T47D (cell line): ENCODE measurements at places on chromosomes 11 and 22.

DNA sequence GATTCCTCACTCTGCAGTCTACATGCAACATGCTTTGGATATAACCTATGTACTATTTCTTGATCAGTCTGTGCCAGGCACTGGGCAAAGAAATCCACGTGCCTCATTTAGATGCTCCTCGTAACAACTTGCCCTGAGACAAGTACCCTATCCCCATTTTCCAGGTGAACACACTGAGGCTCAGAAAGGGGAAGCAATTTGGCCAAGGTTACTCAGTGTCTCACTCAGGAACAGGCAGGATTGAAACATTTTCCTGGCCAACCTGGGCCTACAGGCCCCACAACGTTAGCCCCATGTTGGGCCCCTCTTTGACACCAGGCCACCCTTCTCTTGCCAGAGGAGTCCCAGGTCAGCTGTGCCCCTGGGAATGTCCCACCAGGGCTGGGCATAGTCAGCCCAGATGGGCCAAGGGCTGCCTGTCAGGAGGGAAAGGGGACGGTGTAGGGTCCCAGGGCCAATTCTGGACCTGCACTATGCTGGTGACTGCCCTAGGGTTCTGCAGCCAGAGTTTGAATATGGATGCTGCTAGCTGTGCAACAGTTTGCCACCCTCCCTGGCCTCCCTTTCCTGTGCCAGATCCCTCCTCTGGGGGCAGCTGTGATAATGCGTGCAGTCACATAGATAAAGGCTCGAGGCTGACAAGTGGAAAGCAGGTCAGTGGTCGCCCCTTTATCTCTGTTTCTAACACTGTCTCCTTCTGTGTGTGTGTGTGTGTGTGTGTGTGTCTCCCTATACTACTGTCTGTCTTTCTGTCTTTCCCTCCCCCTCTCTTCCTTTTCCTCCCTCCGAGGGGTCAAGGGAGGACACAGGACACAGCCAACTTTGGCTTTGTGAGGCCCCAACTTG is 10.4 kb upstream of the EMID1 start:
- no peak for DNase-seq

GRCh38 chr11:28524098-28524497 is 415.9 kb downstream of the METTL15 start:
- no peak for DNase-seq

DNA sequence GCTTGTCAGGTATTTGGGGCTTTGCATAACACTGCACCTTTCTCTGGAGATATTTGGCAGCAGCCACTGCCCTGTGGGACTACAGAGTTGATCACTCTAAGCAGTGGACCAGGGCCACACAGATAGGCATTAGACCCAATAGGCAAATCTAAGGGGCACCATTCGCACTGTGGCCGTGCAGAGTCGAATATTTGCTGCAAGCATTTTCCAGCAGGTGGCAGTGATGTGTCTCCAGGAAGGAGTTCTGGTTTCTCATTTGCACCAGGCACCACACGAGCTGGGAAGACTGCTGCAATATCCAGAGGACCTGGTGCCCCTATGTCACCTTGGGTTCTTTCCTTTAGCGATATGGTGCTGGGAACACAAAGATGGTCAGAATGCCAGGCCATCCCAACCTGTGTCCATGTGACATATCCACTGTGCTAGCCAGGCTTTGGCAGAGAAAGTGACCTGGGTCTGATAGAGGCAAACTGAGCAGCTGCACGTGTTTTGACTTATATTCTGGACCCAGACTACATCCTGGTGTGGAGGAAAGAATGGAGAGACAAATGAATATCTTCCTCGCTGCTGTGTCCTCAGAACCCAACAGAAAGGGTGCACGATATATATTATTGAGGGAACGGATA is 318.7 kb downstream of the BUD13 start:
- DNase-seq = peak; percentile 60

- DNase-seq = no peak
Observed at GRCh38 chr11:22577854-22578253, 47.8 kb downstream of the FANCF start.

GRCh38 chr22:35894464-35894878 is 134.2 kb downstream of the RBFOX2 start:
- no peak for DNase-seq

DNA sequence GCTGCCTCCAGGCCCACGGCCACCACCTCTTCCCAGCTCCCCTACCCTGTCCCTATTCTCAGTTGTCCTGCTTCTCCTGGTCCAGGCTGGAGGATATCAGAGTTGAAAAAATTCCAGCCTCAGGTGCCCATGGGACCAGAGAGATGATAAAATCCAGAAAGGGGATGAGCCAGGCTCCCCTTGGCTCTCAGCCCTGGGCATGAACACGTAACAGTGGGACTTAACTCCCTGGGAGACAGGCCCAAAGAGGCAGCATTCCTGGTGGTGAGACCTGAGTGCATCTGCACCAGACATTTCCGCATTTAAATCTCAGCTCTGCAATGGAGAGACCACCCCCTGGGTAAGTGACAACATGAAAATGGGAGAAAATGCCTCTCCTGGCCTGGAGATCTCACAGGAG is 10.4 kb upstream of the SLC39A13 start:
- no peak for DNase-seq

GRCh38 chr11:45082744-45083543 is 63.5 kb upstream of the PRDM11 start:
- DNase-seq = no peak

DNA sequence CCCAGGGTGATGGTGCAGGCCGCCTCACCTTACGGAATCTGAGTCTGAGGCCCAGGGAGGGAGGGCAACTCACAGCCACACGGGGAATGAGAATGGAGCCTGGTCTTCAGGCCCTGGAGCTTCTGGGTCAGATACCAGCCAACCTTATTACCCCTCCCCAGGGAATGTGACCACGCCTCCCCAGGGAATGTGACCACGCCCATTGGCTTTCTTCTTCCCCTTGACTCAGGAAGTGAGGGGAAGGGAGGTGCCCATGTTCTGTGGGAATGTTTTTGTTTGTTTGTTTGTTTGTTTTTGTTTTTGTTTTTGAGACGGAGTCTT is 57.5 kb upstream of the RBFOX2 start:
- DNase-seq = no peak

GRCh38 chr11:118914987-118915386 is 10.7 kb downstream of the BCL9L start:
- DNase-seq = no peak

- DNase-seq = peak; percentile 81
Observed at GRCh38 chr11:20647976-20648565, 21.3 kb upstream of the NELL1 start.

- no peak for DNase-seq
Observed at GRCh38 chr11:70496591-70497535, 98.5 kb downstream of the CTTN start.

GRCh38 chr11:78690352-78690987 is 115.8 kb upstream of the NARS2 start:
- DNase-seq = no peak

- DNase-seq = peak; percentile 44
Observed at GRCh38 chr11:65442842-65443331, 20.3 kb downstream of the NEAT1 start.

DNA sequence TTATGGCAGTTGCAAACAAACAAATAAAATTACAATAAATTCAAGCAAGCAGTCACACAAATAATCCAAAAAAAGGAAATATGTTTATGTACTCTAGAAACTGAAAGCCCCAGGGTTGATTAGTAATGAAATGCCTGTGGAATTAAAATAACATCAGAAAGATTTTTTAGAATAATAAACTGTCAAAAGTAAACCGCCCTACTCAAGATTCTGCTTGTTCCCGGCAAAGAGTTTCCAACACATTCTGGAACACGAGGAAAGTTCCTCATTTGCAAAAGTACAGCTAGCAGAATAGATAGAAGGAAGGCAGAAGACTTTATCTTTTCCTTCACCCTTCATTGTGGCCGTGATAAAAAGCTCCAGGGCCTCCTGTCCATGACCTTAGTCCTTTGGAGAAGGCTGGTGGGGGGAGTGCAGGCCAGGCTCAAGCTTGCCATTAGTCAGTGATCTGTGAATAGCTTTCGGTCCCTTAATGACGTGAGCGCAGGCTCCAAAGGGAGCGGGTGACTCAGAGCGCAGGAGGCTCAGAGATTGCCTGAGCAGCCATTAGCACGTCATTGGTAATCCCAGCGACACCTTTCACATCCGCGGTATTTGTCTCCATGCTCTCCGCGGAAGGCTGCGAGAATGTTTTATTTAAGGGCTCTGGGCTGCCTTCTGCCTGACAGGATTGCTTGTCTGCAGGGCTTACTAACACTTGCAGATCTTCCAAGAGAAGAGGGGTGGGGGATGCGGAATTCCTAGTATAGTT is 458.3 kb downstream of the METTL15 start:
- no peak for DNase-seq

- no peak for DNase-seq
Observed at GRCh38 chr11:5620651-5621521, 3.9 kb upstream of the TRIM34 start.

- no peak for DNase-seq
Observed at GRCh38 chr11:78061921-78062311, 1.7 kb upstream of the THRSP start.

- DNase-seq = no peak
Observed at GRCh38 chr22:34849965-34850364, 216.0 kb upstream of the ISX start.

DNA sequence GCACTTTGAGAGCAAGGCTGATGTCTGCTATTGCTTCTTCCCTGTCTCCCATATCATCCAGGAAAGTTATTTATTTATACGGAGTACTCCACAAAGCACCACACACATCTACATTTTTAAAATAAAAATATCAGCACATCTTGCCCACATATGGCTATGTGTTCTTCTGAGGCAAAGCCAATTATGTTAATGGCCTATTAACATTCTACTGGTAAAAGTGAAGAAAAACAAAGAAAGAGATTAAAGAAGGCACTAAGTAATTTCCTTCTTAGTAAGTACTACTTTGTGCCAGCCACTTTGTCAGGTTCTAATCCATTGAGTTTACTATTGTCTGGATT is 548.7 kb downstream of the OPCML start:
- no peak for DNase-seq

- DNase-seq = no peak
Observed at GRCh38 chr11:12755510-12756453, 81.6 kb downstream of the TEAD1 start.

- no peak for DNase-seq
Observed at GRCh38 chr11:31926106-31926505, 115.0 kb upstream of the PAX6 start.

DNA sequence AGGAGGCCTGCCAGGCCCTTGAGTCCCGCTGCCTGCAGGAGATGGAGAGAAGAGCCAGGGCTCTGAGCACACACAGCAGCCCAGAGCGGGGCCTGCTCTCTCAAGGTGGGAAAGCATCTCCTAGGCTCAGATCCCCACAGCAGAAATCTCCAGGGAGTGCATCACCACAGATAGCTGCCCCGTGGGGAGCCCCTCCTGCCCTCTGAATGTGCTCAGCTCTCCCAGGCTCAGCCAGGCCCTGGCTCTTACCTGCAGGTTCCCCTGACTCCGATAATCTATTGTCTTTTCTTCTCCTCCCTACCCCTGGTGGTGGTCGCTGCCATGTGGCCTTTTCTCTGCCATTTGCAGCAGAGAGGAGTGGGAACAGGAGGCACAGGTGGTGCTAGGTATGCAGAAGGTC is 49.9 kb downstream of the BTG4 start:
- no peak for DNase-seq

DNA sequence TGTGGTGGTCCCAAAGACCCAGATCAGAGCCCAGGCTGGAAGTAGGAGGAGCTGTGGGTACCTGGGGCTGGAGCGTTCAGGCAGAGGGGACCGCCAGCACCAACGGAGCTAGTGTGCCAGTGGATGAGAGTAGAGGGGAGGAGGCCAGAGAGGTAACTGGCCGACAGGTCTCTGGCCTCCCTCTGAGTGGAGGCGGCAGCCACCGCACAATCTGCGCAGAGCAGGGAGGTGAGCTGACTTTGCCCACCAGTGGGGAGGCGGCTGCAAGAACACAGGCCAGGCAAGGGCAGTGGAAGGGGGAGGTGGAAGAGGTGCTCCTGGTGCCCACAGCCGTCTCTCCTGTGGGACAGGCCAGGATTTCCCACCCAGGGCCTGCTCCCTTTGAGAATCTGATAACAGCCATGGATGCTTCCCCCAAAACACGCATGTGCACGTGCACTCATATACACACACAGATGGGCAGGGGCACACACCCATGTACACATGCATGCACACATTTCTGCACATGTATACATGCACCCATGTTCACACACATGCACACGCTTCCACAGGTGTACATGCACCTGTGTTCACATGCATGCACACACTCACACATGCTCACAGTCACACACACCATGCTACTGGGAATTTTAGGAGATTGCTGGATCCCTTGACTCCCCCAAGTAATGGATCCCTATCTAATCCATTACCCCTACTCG is 6.4 kb upstream of the MGAT3 start:
- DNase-seq = no peak

DNA sequence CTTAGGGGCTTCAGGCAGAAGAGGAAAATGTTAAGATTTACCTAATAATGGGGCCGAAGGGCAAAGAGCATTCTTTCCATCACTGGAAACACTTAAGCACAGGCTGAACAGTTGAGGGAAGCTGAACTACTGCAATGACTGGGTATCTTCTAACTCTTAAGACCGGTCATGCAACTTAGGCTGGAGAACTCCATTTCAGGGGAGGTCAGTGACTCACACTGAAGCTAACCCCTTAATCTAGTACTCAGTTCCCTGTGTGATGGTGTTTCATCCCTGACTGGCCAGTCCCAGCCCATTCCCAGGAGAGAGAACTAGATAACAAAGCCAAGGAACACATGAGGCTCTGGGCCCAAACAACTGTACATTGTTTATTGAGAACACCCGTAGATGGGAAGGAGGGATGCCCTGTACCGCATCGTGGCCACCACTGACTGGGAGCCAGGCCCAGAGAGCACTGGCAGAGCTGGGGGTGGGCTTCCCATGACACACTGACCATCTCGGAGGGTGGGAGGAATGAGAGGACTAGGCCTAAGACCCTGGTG is 10.5 kb downstream of the RPL27A start:
- no peak for DNase-seq

- DNase-seq = no peak
Observed at GRCh38 chr11:32429477-32429876, 5.9 kb downstream of the WT1 start.

GRCh38 chr22:50581031-50581949 is 1.4 kb downstream of the CHKB start:
- no peak for DNase-seq
